ENCODE measurements at places on chromosomes 5 and 9.

GRCh38 chr5:168006456-168007130, 284.9 kb upstream of the WWC1 start:
- no peak for DNase-seq

GRCh38 chr9:129888293-129889121, 53.2 kb downstream of the USP20 start:
- DNase-seq, result no peak

DNA sequence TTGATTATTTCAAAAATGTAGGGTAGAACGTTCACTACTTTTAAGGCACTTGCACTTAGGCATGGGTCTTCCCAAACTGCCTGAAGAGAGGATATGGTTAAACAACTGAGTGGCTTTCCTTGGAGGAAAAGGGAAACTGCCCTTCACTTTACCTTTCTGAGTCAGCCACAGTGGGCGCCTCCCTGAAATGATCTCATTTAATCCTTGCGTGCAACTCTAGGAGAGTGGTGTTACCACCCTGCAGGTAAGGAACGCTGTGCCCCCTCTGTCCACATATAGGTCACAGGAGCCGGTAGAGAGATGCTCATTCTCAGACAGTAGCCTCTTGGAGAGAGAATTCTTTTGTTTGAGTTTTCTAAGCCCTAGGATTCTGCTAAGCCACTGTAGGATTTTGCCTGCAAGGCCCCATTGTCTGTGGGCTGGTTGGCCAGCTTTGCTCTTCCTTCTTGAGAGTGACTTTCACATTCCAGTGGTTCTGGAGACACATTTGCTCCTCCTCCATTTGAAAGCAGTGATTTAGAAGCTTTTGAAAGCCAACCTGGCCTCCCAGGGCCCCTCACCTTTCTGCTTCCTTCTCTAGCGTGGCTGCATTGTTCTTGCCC, 110.3 kb upstream of the CTSL start:
- DNase-seq, result peak; percentile 47

- DNase-seq, result no peak
Measured at GRCh38 chr5:35780236-35780635, 76.5 kb upstream of the IL7R start.

- peak; percentile 26 for DNase-seq
Measured at GRCh38 chr9:90915693-90916092, 114.1 kb downstream of the SYK start.
